ENCODE measurements at places on chromosomes 1 and 21.

DNA sequence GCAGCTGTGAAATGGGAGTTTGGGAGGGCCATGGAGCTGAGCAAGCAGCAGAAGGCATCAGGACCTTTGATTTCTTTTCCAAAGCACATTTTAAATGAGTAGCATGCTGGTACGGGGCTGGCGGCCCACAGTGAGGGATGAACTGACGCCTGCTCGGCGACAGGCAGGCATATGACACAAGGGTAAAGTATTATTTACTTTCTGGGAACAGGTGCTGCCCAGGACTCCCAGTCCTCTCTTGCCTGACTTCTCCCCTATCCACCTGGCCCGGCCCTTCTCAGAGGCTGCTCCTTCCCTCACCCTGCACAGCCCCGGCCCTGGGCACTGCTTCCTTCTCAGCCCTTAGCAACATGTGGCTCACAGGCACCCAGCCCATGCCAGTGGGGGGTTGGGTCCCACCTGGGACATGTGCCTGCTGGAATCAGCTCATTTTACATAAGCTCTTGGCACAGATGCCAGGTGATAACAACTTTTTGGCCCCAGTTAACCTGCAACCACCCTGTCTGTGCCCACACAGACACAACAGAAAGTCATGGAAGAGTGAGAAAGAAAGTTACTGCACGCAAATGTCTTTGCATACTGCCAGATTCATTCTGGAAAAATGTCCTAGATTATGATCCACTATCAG lies 112.3 kb upstream of the GADD45A start:
- H3K36me3 ChIP-seq: no peaks in the 10 kb centered on the region
- H3K4me3 ChIP-seq: no peak overlapping the region
- H3K4me1 ChIP-seq: no peaks in the 10 kb centered on the region

DNA sequence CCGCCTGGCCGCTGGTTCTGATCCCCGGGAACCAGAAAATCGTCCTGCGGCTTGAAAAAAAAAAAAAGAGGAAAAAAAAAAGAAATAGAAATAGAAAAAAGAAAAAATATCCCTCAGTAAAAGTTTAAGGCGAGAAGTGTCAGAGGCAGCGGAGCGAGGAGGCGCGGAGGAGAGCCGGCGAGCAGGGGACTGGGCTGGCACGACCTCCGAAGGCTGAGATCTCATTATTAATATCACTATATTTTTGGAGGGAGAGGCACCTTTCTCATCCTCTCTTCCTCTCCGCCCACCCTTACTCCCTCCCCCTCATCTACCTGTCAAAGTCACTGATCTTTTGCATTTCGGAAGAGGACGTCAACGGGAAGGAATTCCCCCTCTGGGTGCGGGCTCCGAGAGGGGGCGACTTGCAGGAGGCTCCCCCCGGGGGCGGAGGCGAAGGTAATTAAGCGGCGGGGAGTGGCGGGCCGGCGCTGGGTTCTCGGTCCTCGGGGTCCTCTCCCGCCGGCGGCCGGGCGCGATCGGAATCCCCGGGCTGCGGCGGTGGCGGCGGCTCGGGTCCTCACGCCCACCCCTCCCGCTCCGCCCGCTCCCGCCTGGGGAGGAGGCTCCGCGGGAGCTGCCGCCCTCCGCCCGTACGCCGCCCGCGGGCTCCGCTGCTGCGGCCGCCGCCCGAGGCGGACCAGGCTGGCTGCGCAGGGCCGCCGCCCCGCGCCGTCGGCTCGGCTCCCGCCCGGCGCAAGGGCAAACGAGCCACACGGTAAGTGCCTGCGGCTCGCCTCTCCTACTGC lies at the start of gene NTNG1:
TSS of gene NTNG1 (plus strand) at position 337 of the 788 bp plus-strand sequence.
- no peaks in the 10 kb centered on the region for H3K4me1 ChIP-seq
- peaks cover 5% of the 10 kb centered on the region for H3K27me3 ChIP-seq
- DNase-seq: no peak

- no peak for DNase-seq
- peak overlapping the region; percentile 84 for H3K27ac ChIP-seq
- peaks cover 10% of the 10 kb centered on the region for H3K4me1 ChIP-seq
Observed at GRCh38 chr1:227733751-227734545, 1.2 kb downstream of the JMJD4 start.

- no peak overlapping the region for H3K4me3 ChIP-seq
- no peaks in the 10 kb centered on the region for H3K36me3 ChIP-seq
- H3K27me3 ChIP-seq: no peaks in the 10 kb centered on the region
- H3K4me1 ChIP-seq: no peaks in the 10 kb centered on the region
- H3K27ac ChIP-seq: no peak overlapping the region
Observed at GRCh38 chr1:168974117-168974516, 132.4 kb upstream of the ATP1B1 start.

GRCh38 chr1:63802109-63802508 lies 28.3 kb downstream of the ROR1 start:
- H3K27ac ChIP-seq: no peak overlapping the region
- no peak for DNase-seq
- no peak overlapping the region for H3K4me3 ChIP-seq

GRCh38 chr1:214568328-214568727 lies 16.9 kb upstream of the PTPN14 start:
- DNase-seq: no peak
- no peaks in the 10 kb centered on the region for H3K4me1 ChIP-seq
- H3K27me3 ChIP-seq: no peaks in the 10 kb centered on the region
- H3K36me3 ChIP-seq: no peaks in the 10 kb centered on the region
- H3K4me3 ChIP-seq: no peak overlapping the region

DNA sequence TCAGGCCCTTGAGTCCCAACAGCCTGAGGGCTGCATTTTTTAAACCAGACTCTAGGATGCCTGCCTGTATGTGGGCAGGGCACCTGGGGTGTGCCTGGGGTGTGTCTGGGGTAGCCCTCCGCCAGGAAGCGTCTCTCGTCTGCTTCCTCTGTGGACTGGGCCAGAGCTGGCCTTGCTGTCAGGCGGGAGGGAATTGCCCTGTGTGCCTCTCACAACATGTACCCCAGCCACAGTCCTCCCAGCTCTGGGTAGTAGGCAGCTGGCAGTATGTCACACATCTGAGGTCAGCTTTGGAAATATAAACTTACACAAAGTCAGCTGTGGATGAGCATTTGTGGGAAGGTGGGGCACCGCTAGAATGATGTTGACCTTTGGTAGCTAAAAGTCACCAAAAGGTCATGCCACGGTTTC lies 13.0 kb downstream of the TRAF5 start:
- no peak for DNase-seq
- H3K27me3 ChIP-seq: no peaks in the 10 kb centered on the region
- H3K4me1 ChIP-seq: no peaks in the 10 kb centered on the region
- no peak overlapping the region for H3K27ac ChIP-seq
- H3K4me3 ChIP-seq: no peak overlapping the region
- no peaks in the 10 kb centered on the region for H3K36me3 ChIP-seq

- no peak for DNase-seq
- H3K4me1 ChIP-seq: no peaks in the 10 kb centered on the region
- H3K27me3 ChIP-seq: no peaks in the 10 kb centered on the region
- H3K4me3 ChIP-seq: no peak overlapping the region
- H3K36me3 ChIP-seq: no peaks in the 10 kb centered on the region
Observed at GRCh38 chr21:45055861-45056260, 18.5 kb upstream of the ADARB1 start.

DNA sequence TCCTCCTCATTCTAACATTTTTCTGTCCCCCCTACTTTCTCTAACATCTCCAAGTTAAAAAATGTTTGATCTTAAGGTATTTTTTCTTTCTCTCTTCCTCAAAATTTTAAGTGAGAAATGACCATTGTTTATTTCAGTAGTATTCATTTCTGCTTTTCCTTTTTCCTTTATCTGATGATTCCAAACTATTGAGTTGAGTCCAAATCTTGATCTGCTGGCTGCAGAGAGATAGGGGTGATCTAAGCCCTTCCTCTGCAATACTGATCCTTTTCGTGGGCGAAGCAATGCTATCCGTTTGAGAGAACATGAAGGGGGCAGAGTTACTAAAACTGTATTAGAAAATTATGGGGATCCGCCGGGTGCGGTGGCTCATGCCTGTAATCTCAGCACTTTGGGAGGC lies 516 bp upstream of the NMNAT2 start:
- no peak for DNase-seq
- no peaks in the 10 kb centered on the region for H3K27me3 ChIP-seq
- H3K36me3 ChIP-seq: no peaks in the 10 kb centered on the region
- no peak overlapping the region for H3K27ac ChIP-seq
- no peaks in the 10 kb centered on the region for H3K4me1 ChIP-seq

DNA sequence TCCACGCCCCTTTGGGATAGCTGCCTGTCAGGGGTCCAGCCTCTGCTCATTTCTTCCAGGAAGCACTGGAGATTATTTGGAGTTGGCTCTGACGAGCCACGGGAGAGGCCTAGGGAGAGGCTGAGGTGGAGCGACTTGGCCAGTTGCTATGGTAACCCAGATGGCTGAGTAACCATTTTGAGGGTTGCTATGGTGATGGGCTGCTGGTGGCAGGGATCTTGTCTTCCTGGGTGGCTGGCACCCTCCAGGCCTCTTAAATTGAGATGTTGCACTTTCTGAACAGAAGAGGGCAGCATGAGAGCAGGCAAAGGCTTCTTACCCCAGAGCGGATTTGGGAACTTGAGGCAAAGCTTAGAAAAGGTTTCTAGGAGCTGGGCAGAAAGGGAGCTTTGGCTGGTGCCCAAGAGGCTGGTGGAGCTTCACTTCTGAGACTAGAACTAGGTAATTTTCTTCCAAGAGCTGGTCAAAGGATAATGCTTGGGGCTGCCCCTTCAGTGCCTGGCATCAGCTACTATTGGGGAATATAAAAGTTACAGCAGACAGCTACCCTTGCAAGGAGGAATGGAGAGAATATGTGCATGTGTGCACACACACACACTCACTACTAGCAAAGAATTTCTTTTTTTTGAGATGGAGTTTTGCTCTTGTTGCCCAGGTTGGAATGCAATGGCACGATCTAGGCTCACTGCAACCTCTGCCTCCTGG lies 72.5 kb downstream of the NDUFS5 start:
- H3K27me3 ChIP-seq: no peaks in the 10 kb centered on the region
- no peaks in the 10 kb centered on the region for H3K4me1 ChIP-seq
- no peak overlapping the region for H3K27ac ChIP-seq
- no peaks in the 10 kb centered on the region for H3K36me3 ChIP-seq

GRCh38 chr1:89476072-89476471 lies 48.6 kb upstream of the LRRC8B start:
- H3K4me1 ChIP-seq: no peaks in the 10 kb centered on the region
- no peaks in the 10 kb centered on the region for H3K36me3 ChIP-seq
- DNase-seq: no peak
- no peak overlapping the region for H3K27ac ChIP-seq
- no peak overlapping the region for H3K4me3 ChIP-seq

DNA sequence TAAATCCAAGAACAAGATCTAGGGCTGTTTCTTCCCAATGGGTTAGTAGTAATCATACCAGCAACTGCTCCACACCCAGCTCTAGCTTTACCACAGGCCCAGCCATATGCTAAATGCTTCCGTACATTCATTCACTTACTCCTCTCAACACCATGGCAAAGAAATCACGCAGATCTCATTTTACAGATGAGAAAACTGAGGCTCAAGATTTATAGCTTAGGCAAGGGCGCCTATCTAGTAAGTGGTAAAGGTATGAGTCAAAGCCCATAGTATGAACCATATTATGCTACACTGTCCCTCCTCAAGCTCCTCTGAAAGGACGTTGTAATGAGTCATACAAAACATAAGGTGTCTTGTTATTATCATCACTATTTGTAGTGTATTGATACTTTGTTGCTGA lies 82.2 kb downstream of the NIBAN1 start:
- H3K4me1 ChIP-seq: no peaks in the 10 kb centered on the region
- peak overlapping the region; percentile 56 for H3K27ac ChIP-seq
- no peaks in the 10 kb centered on the region for H3K36me3 ChIP-seq
- H3K4me3 ChIP-seq: no peak overlapping the region
- no peaks in the 10 kb centered on the region for H3K27me3 ChIP-seq

- peak overlapping the region; percentile 85 for H3K27ac ChIP-seq
- no peaks in the 10 kb centered on the region for H3K27me3 ChIP-seq
- peak; percentile 79 for DNase-seq
- H3K36me3 ChIP-seq: no peaks in the 10 kb centered on the region
- H3K4me1 ChIP-seq: no peaks in the 10 kb centered on the region
Observed at GRCh38 chr1:32240140-32240951, 6.7 kb upstream of the FAM167B start.

DNA sequence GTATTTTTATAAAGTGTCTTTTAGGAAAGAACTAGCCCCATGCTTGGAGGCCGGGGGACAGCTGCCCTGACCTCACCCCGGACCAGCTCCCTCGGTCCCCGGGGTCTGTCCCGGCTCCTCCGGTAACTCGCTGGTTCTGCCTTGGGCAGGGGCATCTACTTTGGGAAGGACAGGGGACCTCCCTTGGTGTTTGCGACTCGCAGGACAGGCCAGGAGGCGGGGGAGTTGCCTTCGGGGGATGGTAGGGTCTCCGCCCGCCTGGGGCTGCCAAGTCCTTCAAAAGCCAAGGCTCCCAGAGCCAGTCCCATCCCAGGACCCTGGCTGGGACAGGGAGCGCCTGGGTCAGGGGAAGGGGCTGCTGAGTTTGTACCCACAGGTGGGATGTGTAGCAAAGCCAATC lies 157.9 kb downstream of the PEX14 start:
- H3K27ac ChIP-seq: peak overlapping the region; percentile 79
- DNase-seq: no peak
- no peaks in the 10 kb centered on the region for H3K36me3 ChIP-seq
- peaks cover 9% of the 10 kb centered on the region for H3K4me1 ChIP-seq
- no peak overlapping the region for H3K4me3 ChIP-seq
- no peaks in the 10 kb centered on the region for H3K27me3 ChIP-seq

- no peak for DNase-seq
- no peaks in the 10 kb centered on the region for H3K36me3 ChIP-seq
- H3K27ac ChIP-seq: no peak overlapping the region
- H3K27me3 ChIP-seq: no peaks in the 10 kb centered on the region
Observed at GRCh38 chr1:68149907-68150306, 82.4 kb downstream of the WLS start.

GRCh38 chr1:173573596-173573995 lies 29.3 kb downstream of the SLC9C2 start:
- H3K4me1 ChIP-seq: no peaks in the 10 kb centered on the region
- H3K27me3 ChIP-seq: no peaks in the 10 kb centered on the region
- no peak for DNase-seq
- H3K36me3 ChIP-seq: no peaks in the 10 kb centered on the region
- no peak overlapping the region for H3K27ac ChIP-seq

- no peaks in the 10 kb centered on the region for H3K36me3 ChIP-seq
- no peak overlapping the region for H3K4me3 ChIP-seq
- DNase-seq: no peak
- H3K27ac ChIP-seq: no peak overlapping the region
- H3K4me1 ChIP-seq: no peaks in the 10 kb centered on the region
Observed at GRCh38 chr1:23436520-23437354, 12.2 kb upstream of the TCEA3 start.

GRCh38 chr1:177934927-177935326 lies 34.9 kb downstream of the SEC16B start:
- H3K27me3 ChIP-seq: no peaks in the 10 kb centered on the region
- H3K36me3 ChIP-seq: no peaks in the 10 kb centered on the region
- no peak overlapping the region for H3K4me3 ChIP-seq
- no peaks in the 10 kb centered on the region for H3K4me1 ChIP-seq
